ENCODE measurements at places on chromosomes 2 and 18.

GRCh38 chr18:5961097-5961827, 65.9 kb upstream of the TMEM200C start:
- DNase-seq, result no peak

DNA sequence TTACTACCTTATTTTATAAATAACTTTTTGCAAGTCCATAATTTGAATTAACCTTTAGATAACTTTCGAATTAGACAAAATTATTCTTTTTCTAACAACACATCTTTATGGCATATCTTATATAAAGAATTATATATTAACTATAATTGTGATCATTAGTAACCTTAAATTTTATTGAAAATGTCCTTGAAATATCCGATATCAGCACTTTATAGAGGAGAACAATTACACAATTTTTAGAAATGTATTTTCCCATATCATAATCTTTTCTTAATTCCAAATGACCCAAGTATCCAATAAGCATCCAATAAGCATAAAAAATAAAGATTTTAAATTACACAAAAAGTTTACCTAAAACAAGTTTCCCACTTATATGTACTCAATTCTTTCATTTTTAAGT, 7.3 kb upstream of the GCC2 start:
- DNase-seq, result no peak

DNA sequence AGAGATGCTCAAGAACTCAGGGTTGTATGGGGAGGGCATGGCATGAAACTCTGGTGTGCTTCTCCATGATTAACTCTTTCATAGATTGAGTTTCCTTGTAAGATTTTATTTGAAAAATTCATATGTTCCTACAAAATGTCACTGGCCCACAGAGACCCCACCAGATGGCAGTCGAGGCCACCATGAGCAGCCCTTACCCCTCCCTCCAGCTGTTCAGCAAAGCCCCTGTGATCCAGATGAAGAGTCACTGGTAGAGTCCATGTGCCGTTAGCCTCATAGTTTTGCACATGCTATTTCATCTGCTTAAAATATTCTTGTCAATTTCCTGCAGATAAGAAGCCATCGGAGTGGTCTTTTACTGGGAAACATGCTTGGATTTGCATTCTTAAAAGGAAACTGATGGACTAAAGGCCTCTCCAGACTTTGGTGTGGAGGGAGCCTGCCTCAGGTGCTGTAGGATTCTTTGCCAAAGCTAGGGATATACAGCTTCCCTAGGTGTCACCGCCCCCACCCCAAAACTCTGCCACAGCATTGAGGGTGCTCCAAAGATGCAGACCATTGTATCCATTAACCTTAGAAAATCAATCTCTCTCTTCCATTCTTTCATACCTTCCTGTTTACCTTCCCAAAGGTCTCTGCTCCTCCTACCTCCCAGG, 18.8 kb downstream of the ZNF385B start:
- no peak for DNase-seq

- no peak for DNase-seq
These were observed 72.6 kb downstream of the CTAGE1 start for GRCh38 chr18:22344908-22345670.
